ENCODE measurements at places on chromosomes 7 and 10. TPM values are rescaled to one million over a fixed set of nuclear protein-coding genes. Genes with fewer than 3 reads are reported as not detected.

GRCh38 chr7:105760551-105761447 is 115.6 kb downstream of the ATXN7L1 start:
- DNase-seq, result no peak
- H3K4me1 ChIP-seq, result peaks cover 47% of the 10 kb centered on the region
- H3K4me3 ChIP-seq, result no peak overlapping the region
- no peaks in the 10 kb centered on the region for H3K27me3 ChIP-seq
- peak overlapping the region; percentile 30 for H3K27ac ChIP-seq

RHEB gene
- 127 TPM for total RNA-seq

DNA sequence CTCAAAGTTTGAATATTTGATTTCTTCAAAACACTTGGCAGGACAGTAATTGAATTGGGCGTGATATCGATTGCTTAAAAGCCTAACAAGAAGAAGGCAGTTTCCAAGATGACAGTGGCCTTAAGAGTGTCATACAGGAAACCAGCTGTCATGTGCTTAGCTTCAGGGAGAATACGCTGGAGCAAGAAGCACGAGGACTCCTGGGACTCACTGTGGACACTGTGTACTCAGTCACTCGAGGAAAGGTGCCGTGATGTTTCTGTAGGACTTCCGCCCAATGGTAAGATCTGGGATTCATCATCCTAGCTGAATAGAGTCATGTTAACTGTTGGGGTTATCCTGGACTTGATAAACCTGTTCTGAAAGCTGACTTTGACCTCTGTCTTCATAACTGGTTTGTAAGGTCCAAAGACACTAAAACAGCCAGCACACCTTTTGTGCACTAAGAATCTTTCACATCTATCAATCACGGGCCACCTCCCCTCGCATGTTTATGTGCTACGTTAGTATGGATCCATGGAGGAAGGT is 113.5 kb downstream of the CELF2 start:
- no peak for DNase-seq
- H3K4me1 ChIP-seq, result peaks cover 28% of the 10 kb centered on the region
- 0 out of 2 replicates have a peak overlapping the region, but pooled peaks have one; percentile 71 for H3K27ac ChIP-seq
- peaks cover 10% of the 10 kb centered on the region for H3K36me3 ChIP-seq
- H3K4me3 ChIP-seq, result no peak overlapping the region
- H3K27me3 ChIP-seq, result no peaks in the 10 kb centered on the region

GRCh38 chr10:71040846-71041605 is 152.7 kb upstream of the PCBD1 start:
- peaks cover 3% of the 10 kb centered on the region for H3K27me3 ChIP-seq
- H3K27ac ChIP-seq, result no peak overlapping the region

DNA sequence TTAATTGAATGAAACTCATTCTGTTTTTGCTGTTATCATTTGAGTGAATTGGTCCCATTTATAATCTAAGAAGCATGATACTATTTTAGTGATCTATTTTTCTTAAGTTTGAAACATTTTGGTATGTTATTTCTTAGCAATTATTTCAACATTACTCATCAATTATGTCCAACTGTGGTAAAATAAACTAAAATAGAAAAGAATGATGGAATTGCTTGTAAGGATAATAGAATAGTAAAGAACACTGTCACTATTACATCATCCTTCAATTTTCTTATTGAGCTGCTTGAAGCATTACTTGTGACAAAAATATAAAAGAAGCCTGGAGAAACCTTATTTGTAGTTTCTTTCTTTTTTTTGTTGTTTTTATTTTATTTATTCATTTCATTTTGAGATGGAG is 42.4 kb downstream of the ZNF487 start:
- DNase-seq, result no peak
- H3K36me3 ChIP-seq, result peaks cover 20% of the 10 kb centered on the region
- H3K4me1 ChIP-seq, result no peaks in the 10 kb centered on the region
- H3K27ac ChIP-seq, result no peak overlapping the region
- H3K4me3 ChIP-seq, result no peak overlapping the region

TUBAL3 gene
- 0.15 TPM for total RNA-seq

GRCh38 chr7:158014976-158015375 is 572.6 kb downstream of the PTPRN2 start:
- H3K27ac ChIP-seq, result no peak overlapping the region
- H3K4me1 ChIP-seq, result peaks cover 27% of the 10 kb centered on the region
- H3K4me3 ChIP-seq, result no peak overlapping the region
- no peak for DNase-seq
- peaks cover 8% of the 10 kb centered on the region for H3K27me3 ChIP-seq

DNA sequence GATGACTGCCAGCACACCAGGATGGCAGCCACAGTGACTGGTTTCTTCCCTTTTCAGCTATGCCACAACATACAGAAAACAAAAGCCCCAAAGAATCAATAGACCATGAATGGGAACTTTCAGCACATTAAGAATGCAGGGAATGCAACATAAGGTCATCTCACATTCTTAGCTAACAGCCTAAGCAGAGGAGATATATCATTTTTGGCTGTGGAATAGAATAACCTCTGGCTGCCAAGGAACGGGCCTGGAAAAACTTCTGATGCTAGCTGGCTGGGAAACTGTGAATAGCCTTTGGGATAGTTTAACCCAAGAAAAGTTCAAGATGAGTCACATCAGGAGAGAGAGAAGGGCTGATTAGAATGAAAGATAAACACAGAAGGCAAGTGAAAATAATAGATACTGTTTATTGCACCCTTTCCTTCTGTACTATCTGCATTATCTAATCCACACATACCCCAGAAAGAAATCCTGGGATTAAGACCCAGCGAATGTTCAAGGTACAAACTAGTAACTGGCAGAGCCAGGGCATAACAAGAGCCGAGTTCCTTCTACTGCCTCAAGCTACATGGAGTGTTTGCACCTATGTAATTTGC is 169.2 kb downstream of the SEMA3A start:
- no peak for DNase-seq
- no peaks in the 10 kb centered on the region for H3K27me3 ChIP-seq
- peaks cover 7% of the 10 kb centered on the region for H3K36me3 ChIP-seq
- no peak overlapping the region for H3K4me3 ChIP-seq
- H3K27ac ChIP-seq, result peak overlapping the region; percentile 51

DNA sequence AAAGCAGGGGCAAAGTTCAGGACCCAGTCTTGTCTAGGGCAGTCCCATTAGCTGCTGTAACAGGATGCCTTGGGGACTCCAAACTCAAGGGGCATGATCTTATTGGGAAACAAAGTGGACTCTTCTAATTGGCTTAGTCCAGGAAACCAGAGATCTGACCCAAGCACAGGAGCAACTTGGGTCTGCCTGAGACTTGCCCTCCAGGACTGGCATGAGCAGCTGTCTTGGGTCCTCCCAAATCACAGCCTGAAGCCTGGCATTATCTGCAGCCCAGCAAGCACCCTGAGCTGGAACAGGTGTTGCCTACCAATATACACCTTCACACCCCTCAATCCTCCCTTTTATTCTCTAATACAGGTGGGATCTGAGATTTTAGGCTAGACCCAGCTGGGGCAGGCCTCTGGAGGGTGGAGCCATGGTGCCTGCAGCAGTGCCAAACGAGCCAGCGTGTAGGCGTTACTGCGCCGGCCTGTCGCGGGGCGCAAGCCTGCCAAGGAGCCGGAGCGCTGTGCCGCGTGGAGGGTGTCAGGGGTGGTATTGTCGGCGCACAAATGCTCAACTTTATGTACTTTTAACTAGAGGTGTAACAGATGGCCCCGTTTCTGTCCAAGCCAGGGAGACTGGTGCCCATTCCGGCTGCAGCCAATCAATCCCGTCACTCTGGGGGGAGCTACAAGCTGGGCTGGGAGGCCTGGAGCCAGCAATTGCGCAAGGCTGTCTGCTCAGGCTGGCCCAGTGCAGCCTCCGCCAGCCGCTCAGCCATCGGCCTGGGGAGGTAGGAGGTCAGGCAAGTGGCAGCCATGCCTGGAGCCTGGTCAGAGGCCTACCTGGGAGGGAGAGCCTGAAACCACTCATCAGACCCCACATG is 12.8 kb upstream of the LBX1 start:
- H3K36me3 ChIP-seq, result no peaks in the 10 kb centered on the region
- peaks cover 15% of the 10 kb centered on the region for H3K4me1 ChIP-seq
- no peak overlapping the region for H3K27ac ChIP-seq
- DNase-seq, result no peak
- H3K4me3 ChIP-seq, result no peak overlapping the region
- H3K27me3 ChIP-seq, result peaks cover 72% of the 10 kb centered on the region

GRCh38 chr10:114885443-114885842 is 52.6 kb upstream of the TRUB1 start:
- no peak overlapping the region for H3K27ac ChIP-seq
- H3K4me3 ChIP-seq, result no peak overlapping the region
- H3K36me3 ChIP-seq, result no peaks in the 10 kb centered on the region
- DNase-seq, result no peak

DNA sequence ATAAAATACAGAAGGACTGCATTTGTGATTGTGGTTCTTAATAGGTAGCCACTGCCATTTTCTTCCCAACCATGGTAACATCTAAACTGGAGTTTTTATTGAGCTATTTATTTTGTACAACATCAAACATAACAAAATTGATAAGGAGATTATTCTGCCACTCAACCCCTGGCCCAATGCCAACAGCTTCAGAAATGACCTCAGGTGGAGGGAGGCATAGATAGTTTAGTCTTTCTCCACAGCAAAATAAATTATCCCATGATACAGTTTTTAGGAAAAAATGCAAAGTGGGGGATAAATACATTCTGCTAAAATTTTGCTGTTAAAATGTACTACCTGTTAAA is 57.6 kb downstream of the LRRTM3 start:
- no peak overlapping the region for H3K27ac ChIP-seq
- no peak overlapping the region for H3K4me3 ChIP-seq
- no peaks in the 10 kb centered on the region for H3K27me3 ChIP-seq
- no peak for DNase-seq
- no peaks in the 10 kb centered on the region for H3K36me3 ChIP-seq
- H3K4me1 ChIP-seq, result no peaks in the 10 kb centered on the region

DNA sequence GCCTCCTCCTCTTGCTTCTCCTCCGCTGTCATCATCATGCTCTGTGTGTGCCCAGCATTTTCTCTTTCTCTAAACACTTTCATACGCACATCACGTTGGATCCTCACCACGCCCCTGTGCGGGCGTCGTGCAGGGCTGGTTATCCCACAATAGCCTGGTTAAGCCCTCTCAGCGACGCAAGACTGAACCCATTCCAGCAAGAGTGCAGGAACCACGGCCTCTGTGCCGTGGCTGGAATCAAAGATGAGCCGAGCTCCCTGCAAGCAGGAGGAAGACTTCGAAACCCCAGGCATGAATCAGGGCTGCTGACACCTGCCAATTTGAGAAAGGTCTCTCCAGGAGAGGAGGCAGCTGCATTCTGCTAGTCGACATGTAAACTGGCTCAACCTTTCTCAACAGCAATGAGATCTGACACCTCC is 74.8 kb upstream of the FOXK1 start:
- peaks cover 4% of the 10 kb centered on the region for H3K4me1 ChIP-seq
- no peak overlapping the region for H3K4me3 ChIP-seq
- no peaks in the 10 kb centered on the region for H3K36me3 ChIP-seq
- H3K27ac ChIP-seq, result no peak overlapping the region
- no peak for DNase-seq

CDC14C gene
- total RNA-seq, result not detected

DNA sequence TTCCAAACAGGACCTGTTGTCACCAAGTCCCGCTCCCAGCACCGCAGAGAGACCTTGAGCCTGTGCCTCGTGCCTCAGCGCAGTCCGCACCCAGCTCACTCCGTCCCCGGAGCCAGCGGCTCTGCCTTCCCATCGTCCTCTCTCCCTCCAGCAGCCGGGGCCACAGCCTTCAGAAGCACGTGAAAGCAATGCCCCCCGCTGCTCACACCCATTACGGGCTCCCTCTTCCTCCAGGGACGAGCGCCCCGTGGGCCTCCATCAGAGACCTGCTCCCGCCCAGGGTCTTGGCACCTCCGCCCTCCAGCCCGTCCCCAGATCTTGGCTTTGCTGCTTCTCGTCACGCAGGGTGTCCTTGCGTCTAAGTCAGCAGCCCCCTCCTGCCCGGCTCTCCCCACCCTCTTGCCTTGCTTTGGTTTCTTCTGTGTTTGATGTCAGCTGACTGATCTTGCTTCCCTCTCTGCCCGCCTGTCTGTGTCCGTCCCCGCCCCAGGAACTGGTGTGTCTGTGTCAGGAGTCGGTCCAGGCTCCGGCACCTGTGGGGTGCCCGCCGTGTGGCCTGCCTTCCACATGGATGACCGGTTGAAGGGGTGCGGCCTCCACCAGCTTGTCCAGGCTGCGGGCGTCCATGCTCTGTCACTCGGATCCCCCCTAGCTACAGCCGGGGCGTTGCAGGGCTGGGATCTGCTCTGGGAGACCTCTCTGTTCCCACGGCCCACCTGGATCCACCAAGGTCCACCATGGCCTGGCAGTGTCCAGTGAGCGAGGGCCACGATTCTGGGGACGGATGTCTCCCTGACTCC is 61.9 kb downstream of the FOXL3 start:
- no peak overlapping the region for H3K27ac ChIP-seq
- H3K4me1 ChIP-seq, result 0 out of 2 replicates have a peak, but pooled peaks cover 2% of the 10 kb centered on the region
- DNase-seq, result no peak
- no peaks in the 10 kb centered on the region for H3K27me3 ChIP-seq
- no peak overlapping the region for H3K4me3 ChIP-seq
- H3K36me3 ChIP-seq, result no peaks in the 10 kb centered on the region

ACHE gene
- 7.7 TPM for total RNA-seq

SFXN4 gene
- total RNA-seq, result 24.0 TPM

- H3K27ac ChIP-seq, result no peak overlapping the region
- no peaks in the 10 kb centered on the region for H3K36me3 ChIP-seq
- no peaks in the 10 kb centered on the region for H3K4me1 ChIP-seq
- DNase-seq, result no peak
Observed at GRCh38 chr7:150665089-150665748, 20.3 kb upstream of the GIMAP2 start.

PRR15 gene
- total RNA-seq, result 21.2 TPM

DNA sequence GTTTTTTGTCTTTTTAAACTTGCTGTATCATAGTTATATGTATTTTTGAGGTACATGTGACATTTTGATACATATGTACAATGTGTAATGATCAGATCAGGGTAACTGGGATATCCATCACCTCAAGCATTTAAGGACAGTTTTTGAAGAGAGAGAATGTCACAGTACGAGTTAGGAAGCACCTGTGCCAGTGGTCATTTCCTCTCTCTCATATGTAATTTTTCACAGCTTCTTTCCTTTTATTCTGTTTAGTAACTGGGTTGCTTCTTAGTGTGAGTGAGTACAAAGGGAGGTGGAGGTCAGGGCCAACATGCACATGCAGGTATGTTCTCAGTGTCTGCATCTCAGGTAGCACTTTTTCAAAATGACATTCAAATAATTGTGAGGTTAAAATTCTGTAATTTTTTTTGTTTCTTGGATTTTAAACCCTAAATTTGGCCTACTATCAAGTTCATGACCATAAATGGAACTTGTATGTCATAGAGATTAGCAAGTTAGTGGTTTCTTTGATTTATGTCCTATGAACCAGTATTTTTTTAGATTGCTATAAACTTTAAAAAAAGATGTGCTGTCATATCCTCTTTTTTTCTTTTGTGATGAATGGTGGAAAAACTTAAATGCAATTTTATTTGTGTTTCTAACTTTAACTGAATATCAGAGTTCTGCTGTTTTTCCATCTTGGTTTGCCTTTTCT is 42.7 kb downstream of the SNX10 start:
- no peaks in the 10 kb centered on the region for H3K27me3 ChIP-seq
- H3K27ac ChIP-seq, result peak overlapping the region; percentile 52
- H3K4me3 ChIP-seq, result no peak overlapping the region

Data from WTC11 (cell line).